ENCODE measurements at places on chromosomes 13 and 19.
A peak's percentile ranks its signal among the peaks of the same experiment; 100 is the strongest.

GRCh38 chr19:50478901-50479715 lies 2.5 kb upstream of the GARIN5A start:
- peak; percentile 15 for DNase-seq

DNA sequence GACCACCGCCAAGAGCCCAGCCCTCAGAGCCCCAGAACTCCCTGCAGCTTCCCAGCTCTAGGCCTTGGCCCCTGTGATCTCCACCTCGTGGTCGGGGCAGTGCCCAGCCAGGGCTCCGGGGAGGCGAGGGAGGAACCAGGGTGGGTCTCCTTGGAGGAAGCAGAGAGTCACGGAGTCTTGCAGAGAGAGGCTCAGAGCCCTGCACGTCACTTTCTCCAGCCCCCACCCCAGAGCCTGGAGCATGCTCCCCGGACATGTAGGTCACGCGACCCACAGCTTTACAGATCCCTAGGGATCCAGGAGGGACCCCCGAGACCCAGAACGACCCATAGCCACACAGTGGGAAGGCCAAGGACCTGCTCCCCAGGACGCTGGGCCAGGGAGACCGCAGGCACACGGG lies 11.9 kb downstream of the GADD45B start:
- no peak for DNase-seq

DNA sequence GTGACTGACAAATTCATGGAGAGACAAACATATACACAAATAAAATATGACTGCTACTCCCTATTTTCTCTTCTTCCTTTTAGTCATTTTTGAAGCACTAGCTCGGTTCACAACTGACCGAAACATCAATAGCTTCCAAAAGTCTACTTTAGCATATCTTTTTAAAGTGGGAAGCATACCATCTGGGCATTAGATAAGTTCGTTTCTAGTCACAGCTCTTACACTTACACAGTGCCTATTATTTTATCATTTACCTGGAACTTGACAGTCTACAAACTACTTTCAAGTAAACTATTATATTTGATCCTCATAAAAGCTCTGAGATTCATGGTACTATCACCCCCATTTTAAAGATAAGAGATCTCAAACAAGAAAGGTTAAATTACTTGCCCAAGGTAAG lies 458.5 kb downstream of the LMO7 start:
- no peak for DNase-seq

DNA sequence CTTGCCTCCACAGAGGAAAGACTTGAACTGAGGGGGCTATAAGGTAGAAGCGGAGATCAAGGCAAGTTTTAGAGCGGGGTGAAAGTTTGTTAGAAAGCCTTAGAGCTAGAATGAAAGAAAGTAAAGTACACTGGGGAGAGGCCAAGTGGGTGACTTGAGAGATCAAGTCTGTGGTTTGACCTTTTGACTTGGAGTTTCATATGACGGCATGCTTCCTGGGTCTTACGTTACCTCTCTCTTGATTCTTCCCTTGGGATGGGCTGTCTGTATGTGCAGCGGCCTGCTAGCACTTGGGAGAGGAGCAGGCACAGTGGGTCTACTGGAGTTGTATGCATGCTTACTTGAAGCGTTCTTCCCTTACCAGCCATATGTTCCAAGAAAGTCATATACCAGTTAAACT lies 1768.5 kb downstream of the PCDH9 start:
- DNase-seq: no peak

DNA sequence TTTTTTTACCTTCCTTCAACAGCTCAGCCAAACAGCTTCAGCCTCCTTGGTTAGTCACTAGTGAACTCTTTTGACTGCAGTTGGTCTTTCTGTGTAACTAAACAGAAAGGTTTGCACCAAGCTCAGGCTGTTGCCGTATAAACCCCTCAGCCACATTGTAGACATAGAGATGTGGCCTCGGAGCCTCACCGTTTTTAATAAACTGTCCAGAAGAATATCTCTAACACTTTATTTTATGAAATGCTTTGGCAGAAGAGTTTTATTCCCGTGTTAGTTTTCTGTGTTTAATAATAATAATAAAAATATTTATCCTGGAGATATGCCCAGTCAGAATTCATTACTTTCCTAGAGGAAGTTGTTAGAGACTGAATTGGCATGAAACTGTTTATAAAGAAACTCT lies 171.7 kb upstream of the MAB21L1 start:
- no peak for DNase-seq

DNA sequence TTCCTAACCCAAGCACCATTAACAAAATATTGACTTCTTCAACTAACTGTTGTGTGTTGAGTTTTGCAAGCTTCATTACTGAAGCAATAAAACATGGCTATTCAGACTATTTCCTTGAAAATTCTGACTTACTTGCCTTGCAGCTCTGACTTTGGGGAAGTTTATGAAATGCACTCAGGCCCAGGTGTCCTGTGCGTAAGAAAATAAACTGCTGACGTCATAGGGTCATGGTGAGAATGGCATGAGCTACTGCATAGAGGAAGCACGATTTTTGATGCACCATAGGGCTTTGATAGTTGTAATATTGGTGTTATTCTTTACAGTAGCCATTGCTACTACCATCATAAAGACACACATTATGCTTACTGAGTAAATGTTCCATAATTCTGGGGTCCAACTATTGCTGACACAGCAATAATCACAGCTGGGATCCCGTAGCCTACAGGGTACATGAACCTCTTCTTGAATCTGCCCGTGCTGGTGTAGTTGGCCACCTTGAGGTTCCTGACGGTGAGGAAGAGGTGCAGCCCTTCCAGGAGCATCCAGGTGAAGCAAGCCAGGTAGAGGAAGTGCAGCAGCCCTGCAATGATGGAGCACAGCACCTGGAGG lies 57.9 kb downstream of the MBD3L2B start:
- DNase-seq: no peak

- no peak for DNase-seq
Observed at GRCh38 chr19:10551698-10552301, 8.1 kb downstream of the ATG4D start.

DNA sequence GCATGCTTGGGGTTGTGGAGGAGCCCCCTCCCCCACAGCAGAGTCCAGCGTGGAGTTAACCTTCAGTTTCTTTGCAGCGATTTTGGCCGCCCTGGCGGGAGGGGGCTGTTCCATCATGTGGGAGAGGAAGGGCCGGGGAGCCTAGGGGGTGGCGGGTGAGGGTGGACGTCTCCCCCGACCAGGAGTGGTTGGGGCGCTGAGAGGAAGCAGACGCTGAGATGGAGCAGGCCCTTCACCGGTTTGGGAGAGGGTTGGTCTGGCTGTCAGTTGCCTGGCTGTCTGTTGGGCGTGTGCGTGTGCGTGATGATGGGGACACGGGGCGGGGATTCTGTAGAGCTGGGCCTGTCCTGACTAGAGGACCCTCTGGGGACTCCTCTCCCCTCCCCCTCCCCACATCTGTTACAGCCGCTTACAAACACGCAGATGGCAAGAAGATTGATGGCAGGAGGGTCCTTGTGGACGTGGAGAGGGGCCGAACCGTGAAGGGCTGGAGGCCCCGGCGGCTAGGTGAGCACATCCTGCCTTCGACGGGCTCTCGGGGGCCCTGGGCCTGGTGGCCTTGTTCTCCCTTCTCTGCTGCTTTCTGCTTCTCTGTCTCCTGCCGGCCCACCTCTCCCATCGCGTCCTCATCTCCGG lies 9.8 kb upstream of the LIN7B start:
- DNase-seq: no peak

DNA sequence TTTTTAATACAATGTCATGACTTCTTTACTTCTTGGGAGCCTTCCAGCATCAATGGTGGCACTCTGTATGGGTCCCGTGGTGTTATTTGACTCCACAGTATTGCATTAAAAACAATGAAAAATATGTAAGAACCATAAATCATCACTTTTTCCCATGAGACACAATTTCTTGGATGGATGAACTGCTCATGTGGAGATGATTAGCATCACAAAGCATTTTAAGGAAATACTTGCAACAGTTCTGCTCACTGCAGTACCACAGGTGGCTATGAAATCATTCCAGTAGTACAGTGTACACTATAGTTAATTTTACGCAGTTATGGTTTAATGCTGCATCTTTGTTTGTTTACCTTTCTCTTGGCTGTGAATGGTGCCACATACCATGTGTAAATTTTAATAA lies 37.2 kb upstream of the C1QTNF9B start:
- no peak for DNase-seq

- DNase-seq: no peak
Observed at GRCh38 chr13:46844431-46844830, 47.5 kb upstream of the ESD start.

- no peak for DNase-seq
Observed at GRCh38 chr13:100913143-100913542, 238.5 kb upstream of the TMTC4 start.

- DNase-seq: no peak
Observed at GRCh38 chr13:28575200-28575599, 80.3 kb upstream of the FLT1 start.

DNA sequence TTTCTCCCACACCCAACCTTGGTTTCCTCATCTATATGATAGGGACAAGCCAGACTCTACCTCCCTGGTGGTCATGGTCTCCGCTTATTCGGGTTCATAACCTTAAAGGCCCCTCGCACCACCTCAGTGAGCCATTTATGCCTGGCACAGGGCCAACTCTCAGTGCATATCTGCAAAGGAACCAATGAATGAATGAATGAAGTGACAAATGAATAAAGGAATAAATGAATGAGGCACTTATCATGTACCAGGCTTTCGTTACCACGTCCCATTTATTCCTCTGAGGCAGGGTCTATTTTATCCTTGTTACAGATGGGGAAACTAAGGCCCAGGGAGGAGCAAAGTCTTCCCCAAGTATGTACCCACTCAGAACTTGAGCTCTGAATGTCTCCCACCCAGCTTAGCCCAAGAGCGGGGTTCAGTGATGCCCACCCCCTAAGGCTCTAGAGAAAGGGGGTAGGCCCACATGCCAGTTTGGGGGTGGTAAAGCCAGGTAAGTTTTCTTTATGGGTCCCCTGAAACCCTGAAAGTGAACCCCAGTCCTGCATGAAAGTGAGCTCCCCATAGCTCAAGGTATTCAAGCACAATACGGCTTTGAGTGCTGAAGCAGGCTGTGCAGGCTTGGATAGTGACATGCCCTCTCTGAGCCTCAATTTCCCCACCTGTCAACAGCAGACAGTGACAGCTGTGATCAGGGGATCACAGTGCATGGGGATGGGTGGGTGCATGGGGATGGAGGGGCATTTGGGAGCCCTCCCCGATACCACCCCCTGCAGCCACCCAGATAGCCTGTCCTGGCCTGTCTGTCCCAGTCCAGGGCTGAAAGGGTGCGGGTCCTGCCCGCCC lies 490 bp upstream of the SLC5A5 start:
- no peak for DNase-seq

- no peak for DNase-seq
Observed at GRCh38 chr19:54541712-54542111, 31.9 kb upstream of the LILRA2 start.

- DNase-seq: no peak
Observed at GRCh38 chr13:60047918-60048317, 115.8 kb downstream of the DIAPH3 start.

DNA sequence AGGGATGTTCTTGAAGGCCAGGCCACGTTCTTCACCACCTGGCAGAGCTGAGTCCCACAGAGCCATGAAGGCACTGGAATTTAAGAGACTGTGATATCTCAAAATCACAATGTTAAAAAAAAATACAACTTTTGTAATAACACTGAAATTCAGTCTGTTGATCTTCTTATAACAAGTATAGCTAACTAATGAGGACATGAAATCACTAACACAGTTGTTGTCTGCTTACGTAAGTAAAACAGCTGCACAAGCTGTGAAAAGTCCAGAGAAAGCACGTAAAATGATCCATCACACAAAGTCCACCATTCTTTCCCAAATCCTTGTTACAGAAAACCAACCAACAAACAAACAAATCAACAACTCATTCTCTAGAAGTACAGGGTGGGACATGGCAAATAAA lies 32.9 kb downstream of the FLT3 start:
- no peak for DNase-seq

DNA sequence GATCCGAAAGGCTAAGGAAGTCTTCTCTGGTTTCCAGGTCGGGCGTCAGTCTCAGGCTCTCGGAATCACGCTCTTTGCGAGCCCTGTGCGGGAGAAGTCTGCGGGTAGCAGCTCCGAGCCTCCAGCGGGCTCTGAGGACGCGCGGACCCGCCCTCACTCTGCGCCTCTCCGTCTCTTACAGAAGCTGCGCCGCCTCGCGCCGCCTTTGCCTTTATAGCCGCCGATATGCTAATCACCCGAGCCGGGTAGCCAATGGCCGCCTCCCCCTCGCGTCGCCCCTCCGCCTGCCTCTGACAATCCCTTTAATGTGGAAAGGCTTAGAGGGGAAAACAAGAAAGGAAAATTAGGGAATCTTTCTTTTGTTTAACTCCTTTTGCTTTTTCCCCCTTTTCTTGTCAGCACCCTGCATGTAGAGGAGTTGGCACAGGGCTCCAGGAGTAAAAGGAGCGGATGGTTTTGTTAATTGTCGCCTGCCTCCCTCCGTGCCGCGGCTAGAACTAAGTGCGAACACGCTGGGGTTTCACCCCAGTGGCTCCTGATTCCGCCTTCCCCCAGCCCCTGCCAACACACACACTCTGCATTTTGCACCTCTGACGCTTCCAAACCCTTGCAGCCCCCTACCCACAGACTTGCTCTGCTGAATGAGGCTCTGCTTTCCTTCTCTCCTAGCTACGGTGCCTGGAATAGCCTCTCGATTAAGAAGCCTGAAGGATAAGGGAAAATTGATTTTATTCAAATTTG lies at the start of gene PCDH8:
PCDH8 (minus strand) TSS at position 186 of the 741 bp plus-strand sequence. CDS start 204 bp downstream, outside the sequence.
- no peak for DNase-seq

DNA sequence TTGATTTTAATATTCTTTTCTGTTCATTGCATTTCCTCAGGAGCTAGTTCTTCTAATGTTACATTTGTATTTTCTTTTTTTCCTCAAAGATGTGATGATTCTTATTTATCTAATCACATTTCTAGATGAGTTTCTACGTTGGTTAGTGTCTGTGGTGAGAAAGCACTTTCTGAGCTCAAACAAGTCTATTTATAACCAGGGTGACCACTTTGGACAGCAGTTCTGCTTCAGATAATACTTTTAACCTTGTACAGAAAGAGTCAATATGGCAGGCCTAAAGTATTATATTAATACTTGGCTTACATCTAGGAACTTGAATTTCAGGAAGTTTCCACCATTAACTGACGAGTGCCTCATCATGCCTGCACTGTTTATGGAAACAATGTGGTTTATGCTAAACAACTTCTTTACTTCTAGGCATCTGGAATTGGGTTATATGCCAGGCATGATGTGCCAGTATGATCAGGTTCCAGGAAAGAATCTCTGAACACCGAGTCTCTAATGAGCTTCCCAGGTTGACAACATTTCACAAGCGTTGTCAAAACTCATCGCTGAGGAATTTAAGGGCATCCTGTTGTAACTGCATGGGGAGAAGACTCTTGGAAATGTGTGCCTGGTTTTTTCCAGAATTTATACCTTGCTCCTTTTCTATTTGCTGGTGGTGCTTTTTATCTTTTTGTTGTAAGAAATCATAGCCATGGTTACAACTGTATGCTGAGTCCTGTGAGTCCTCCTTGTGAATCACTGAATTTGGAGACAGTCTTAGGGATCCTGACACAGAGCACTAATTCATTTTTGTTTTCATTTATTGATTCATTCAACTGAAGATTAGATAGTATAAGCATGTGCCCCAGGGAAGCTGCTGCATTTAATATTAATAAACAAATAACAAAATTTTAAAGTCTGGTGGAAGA lies 344.4 kb upstream of the PCDH9 start:
- peak; percentile 55 for DNase-seq

Measured in RWPE1 (cell line).